Activated T-helper 1 cell treated with anti-CD3 and anti-CD28 coated beads, Interleukin-2, amount 50 U/mL, for 16 hours (primary cell): ENCODE measurements at places on chromosomes 1 and 21.

DNA sequence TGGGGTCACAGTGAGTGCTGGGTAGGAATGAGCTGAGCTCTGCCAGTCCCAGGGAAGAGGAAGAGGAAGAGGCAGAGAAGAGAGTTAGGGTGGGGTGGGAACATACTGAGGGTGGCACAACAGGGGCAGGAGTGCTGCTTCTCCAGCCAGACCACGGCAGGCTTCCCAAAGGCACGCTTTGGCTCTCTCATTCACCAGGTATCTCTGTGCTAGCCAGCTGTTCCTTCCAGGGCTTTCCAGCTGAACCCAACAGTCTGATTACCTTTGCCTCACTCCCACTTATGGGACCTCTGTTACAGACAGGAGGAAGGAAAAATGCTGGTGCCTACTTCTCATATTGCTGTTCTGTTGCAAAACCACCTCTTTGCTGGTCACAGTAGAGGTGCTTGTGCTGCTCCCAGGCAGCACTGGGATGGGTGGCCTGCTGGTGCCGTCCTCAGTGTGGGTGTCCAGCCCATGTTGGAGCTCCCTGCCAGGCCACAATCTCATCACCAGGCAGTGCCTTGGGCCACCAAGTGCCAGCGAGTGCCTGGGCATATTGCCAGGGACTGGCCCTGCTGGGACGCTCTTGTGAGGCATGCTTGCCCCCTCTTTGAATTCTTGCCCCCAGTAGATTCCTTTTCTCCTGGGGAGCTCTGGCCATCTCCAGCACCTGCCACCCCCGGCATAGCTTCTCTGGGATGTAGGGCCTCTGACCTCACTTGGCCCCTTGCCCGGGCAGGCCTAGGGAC lies 2.1 kb downstream of the ADORA1 start:
- DNase-seq, result no peak

- no peak for DNase-seq
Observed at GRCh38 chr1:27647328-27647727, 12.3 kb upstream of the FGR start.

DNA sequence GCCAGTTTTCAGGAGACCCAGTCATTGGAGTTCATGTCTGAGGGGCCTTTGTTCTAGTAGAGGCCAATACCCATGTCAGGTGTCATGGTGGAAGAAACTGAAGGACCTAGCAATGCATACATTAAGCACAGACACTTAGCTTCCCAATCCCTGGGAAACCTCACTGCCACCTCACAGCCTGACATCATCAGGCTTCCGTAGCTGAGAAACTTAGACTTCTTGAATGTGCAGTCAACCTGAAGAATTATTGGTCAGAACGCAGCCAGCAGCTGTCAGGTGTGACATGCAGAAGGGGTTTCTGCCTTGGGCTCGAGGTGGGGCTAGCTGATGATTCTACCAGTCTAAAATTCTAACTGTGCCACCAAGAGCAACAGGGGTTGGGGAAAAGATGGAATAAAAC lies 1.9 kb upstream of the ITPKB start:
- no peak for DNase-seq

DNA sequence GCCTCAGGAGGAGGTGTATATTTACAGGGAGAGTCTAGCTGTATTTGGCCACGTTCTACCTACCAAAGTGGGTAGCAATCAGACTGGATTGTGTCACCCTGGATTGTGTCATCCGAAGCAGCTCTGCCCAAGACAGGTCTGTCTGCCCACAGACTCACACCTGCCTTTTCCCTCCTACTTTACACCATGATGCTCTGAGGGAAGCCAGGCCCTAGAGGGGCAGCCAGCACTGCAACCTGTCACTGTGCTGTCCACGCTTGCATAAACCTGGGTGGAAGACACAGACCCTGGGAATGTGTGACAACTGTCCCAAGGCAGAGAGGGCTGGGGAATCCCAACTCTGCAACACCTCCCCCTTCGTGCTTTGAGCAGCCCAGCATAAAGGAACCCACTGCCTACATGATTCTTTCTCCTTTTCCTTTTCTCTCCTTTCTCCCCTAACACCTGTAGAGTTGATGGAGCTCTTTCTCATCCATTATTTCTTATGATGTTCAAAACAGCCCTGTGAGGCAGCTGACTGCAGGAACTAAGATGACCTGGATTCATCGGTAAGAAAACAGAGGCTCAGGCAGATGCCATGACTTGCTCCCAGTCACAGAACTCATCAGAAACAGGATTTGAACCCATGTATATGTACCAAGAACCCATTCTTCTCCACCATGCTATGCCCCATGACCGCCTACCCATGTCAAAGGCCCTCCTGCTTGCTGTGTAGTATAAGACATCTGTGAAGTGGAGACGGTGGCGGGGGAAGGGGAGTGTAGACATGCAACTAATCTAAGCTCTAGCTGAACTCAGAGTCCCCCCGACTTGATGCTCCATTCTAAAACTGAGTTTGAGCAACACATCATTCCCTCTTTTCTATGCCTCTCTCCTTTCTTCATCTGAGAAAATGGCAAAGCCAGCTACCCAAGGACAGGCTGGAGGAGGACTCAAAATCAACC lies 55.9 kb downstream of the ITPKB start:
- no peak for DNase-seq

DNA sequence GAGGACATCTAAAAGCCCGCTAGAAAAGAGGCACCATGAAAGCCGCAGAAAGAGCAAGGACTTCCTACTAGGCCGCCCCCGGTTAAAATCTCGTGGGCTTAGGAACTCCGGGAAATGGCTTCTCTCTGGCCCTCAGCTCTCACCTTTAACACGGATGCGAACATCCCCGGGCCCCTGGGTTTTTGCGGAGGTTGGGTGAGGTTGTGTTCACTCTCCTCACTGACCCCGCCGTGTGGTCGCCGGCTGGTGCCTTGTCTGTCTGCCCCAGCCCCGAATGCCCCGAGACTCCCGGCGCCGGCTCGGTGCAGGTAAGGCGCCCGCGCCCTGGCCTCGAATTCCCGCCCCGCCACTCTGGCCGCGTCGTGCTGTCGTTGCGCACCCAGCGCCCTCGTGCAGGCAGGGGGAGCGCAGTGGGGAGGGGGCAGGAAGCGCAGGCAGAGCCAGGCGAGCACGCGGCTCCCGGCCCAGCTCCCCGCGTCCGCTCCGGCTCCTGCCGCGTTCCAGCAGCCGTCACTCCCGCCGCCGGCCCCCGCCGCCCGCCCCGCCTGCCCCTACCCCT lies at the start of gene SHISAL2A:
Gene SHISAL2A (plus strand): TSS at position 437 of the 559 bp plus-strand sequence. CDS start 326 bp downstream, outside the sequence.
- peak; percentile 58 for DNase-seq

DNA sequence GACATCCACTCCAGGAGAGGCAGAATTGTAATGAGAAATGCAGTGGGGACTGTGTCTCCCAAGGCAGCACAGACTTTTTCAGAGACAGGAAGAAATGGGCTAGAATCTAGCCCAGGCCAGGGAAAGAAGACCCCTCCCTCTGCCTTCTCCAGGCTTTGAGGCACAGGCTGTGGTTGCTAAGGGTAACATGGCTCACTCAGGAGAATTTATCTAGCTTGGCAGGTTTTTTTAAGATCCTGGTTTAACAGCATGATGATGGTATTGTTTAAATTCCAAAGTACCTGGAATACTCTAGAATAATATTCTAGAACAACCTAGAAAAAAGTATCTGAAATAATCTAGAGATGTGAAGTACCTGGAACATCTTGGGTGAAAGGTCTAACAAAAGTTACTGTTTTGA lies 125.6 kb downstream of the URB2 start:
- DNase-seq, result no peak

- DNase-seq, result no peak
Observed at GRCh38 chr1:167150492-167150833, 56.6 kb downstream of the STYXL2 start.

- no peak for DNase-seq
Observed at GRCh38 chr1:37474697-37475379, 458 bp downstream of the ZC3H12A start.

DNA sequence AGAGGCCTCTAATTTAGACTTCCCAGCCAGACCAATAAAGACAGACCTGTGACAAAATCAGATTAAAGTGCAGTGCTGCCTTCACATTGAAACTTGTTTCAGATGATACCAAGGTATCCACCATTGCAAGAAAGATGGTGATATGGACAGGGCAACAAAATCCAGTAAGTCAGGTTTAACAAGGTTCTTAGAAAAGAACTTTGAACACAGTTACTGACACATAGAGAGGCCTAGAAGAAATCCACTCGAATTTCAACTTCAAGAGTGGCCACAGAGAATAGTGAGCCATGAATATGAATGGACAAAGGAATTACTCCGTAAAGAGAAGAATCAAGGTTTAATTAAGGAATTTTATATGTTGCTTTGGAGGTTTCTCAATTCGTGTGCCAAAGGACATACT lies 230.4 kb downstream of the KCNT2 start:
- no peak for DNase-seq

- no peak for DNase-seq
Observed at GRCh38 chr1:29415156-29415830, 179.0 kb downstream of the PTPRU start.

DNA sequence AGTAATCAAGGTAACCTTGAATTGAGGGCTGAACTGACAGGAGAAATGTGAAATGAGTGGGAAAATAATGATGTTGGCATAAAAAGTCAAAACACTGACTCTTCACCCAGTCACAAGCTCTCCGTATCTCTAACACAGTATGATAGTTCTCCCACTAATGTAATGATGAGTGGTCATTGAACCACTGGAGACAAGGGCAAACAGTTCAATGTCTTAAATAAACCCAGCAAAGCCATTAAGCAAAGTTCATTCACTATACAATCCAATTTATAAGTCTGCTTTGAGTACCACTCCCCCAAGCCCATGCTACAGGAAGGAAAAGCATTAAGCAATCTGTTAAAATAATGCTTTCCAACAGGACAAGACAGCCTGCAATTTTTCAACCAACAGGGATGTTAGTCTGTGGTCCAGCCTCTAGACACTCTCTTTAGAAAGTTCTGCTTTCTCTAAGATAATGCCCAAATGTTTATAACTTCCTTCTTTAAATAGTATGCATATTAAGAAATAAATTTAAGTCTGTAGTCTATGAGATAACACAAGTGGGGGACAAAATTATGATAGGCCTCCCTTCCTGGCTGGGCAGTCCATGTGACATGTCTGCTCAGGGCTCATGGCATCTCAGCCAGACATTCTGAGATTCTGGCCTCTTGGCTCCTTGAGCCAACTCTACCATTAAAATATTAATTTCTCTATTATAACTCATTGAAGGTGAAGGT lies 25.5 kb upstream of the DDAH1 start:
- no peak for DNase-seq

DNA sequence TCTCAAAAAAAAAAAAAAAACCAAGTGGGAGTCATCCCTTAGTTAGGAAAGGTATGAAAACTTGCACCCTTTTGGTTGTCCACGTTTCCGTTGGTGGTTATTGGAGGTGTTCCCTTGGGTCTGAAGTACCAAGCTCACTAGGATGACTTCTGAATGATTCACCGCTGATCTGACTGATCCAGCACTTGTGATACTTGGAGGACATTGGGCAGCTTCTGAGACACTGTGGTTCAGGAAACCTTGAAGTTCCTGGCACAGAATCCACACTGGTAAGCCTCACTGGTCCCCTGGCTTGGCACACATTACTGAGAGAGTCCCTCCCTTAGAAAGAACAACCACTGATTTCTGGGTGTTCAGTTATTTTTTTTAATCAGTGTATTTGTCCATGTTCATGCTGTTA lies 91.9 kb downstream of the RYR2 start:
- DNase-seq, result no peak

GRCh38 chr1:207863893-207864535 lies 46.9 kb downstream of the CD34 start:
- no peak for DNase-seq

GRCh38 chr1:214520544-214521165 lies 30.7 kb downstream of the PTPN14 start:
- DNase-seq, result no peak

DNA sequence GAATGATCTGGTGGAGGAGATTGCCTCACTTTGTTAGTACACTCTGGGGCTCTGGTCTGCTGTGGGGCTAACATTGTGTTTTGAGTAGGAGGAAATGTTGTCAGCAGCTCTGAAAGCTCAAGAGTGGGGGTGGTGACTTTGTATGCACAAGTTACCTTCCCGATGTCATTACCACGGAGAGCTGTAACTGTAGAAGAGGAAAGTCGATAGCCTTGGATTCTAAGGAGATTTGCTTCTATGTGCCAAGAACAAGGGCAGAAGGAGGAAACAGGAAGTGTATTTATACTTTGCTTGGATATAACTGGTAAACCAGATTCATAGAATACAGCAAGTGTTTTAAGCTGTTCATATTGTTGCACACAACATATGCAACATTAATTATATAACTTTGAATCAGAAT lies 196.1 kb downstream of the AMY1C start:
- DNase-seq, result no peak

DNA sequence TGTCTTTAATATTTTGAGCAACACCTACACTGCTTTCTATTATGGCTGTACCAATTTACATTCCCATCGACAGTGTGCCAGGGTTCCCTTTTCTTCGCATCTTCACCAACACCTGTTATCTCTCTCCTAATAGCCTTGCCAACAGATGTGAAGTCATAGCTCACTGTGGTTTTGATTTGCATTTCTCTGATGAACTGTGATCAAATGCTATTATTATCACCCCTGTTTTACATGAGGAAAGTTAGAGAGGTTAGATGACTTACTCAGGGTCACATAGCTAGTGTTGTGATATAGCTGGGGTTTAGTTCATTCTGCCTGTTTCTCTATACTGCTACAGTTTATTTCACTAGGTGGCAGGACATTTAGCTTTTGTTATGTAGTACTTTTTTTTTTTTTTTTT lies 204.1 kb downstream of the FMN2 start:
- no peak for DNase-seq

- no peak for DNase-seq
Observed at GRCh38 chr1:227285745-227286144, 32.5 kb downstream of the CDC42BPA start.

- no peak for DNase-seq
Observed at GRCh38 chr1:67769633-67770256, 63.5 kb downstream of the GNG12 start.

DNA sequence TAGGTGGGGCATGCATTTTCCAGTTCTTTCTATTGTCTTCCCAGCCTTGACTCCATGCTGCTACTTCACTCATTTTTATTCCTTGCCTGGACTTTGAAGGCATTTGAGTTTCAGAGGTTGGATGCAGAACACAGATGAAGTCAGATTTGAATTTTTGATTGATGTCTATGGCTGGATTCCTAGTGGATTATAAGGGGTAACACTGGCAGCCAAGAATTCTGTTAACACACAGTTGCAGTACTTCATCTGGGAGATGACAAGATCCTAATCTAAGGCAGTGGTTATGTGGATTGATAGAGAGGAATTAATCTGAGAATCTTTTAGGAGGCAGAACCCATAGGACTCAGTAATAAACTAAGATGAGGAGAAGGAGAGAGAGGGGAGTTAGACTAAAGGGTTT lies 439.0 kb upstream of the USP24 start:
- no peak for DNase-seq

DNA sequence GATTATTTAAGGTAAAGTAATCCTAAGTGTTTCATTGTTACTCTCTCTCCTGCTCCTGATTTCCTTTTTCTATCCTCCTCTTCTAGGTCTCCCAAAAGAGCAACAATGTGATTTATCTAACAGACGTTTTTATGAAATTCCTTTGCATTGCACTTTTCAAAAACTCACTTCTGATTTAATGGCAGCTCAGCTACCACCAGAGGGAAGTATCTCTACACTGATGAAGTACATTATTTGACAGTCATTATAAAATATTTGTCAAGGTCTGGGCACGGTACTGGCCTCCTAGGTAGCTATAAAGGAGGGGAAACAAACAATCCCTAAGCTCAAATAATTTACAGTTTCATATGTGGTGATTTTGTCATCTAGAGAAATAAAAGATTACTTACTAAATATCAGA lies 15.6 kb downstream of the TMPRSS15 start:
- no peak for DNase-seq

GRCh38 chr1:46448109-46448911 lies 41.3 kb upstream of the DMBX1 start:
- DNase-seq, result no peak
